Naive thymus-derived CD4-positive, alpha-beta T cell (primary cell): ENCODE measurements at places on chromosomes 1 and 21. TPM values are rescaled to one million over a fixed set of nuclear protein-coding genes. Genes with fewer than 3 reads are reported as not detected.

DNA sequence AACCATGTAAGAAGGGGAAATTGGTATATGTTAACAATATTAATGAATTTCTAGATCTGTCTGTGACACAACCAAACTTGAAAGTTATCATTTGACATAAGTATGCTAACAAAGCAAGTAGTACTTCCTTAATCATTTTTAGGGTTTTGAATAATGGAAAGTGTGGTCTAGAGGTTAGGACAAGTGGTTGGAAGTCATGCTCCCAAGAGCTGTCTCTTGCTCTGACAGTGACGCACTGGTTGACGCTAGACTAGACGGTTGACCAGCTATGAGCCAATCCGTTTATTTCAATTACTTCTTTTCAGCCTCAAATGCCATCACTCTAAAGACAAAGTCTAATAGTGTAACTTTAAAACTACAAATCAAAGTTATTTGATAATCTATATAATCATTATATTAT, 20.7 kb upstream of the RGS1 start:
- peaks cover 45% of the 10 kb centered on the region for H3K4me1 ChIP-seq
- no peak for DNase-seq
- no peaks in the 10 kb centered on the region for H3K36me3 ChIP-seq
- no peaks in the 10 kb centered on the region for H3K27me3 ChIP-seq
- no peak overlapping the region for H3K27ac ChIP-seq

DNA sequence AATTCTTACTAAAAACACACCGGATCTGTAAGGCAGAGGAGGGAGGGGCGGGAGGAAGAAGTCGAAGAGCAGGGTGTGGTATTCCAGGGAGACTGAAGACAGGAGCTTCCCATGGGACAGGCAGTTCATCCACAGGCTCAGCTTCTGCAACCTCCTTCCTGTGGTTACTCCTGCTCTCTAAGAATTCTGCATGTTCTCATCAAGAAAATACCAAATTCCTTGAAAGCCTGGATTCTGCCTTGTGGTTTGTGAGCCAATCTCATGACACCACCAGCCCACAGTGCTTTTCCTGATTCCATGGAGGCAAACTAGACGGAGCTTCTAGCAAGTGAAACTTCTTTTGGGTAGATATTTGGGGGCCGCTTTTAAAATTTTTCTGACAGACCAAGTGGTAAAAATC, 1.1 kb upstream of the ST6GALNAC3 start:
- no peak overlapping the region for H3K27ac ChIP-seq
- peaks cover 9% of the 10 kb centered on the region for H3K4me1 ChIP-seq
- DNase-seq = no peak
- no peaks in the 10 kb centered on the region for H3K27me3 ChIP-seq

- no peaks in the 10 kb centered on the region for H3K27me3 ChIP-seq
- H3K4me1 ChIP-seq = no peaks in the 10 kb centered on the region
- no peak overlapping the region for H3K27ac ChIP-seq
- no peaks in the 10 kb centered on the region for H3K36me3 ChIP-seq
Measured at GRCh38 chr21:27382404-27382803, 415.5 kb upstream of the ADAMTS5 start.

- H3K27ac ChIP-seq = no peak overlapping the region
- no peak for DNase-seq
- H3K4me3 ChIP-seq = no peak overlapping the region
- H3K4me1 ChIP-seq = no peaks in the 10 kb centered on the region
Measured at GRCh38 chr1:47703981-47704596, 266.2 kb downstream of the FOXD2 start.

C1QTNF12 gene
- polyA plus RNA-seq = not detected

PTBP2 gene
- 3.8 TPM for polyA plus RNA-seq

GTF2B gene
- polyA plus RNA-seq = 56.1 TPM
